ENCODE measurements at places on chromosomes 6 and 20.

DNA sequence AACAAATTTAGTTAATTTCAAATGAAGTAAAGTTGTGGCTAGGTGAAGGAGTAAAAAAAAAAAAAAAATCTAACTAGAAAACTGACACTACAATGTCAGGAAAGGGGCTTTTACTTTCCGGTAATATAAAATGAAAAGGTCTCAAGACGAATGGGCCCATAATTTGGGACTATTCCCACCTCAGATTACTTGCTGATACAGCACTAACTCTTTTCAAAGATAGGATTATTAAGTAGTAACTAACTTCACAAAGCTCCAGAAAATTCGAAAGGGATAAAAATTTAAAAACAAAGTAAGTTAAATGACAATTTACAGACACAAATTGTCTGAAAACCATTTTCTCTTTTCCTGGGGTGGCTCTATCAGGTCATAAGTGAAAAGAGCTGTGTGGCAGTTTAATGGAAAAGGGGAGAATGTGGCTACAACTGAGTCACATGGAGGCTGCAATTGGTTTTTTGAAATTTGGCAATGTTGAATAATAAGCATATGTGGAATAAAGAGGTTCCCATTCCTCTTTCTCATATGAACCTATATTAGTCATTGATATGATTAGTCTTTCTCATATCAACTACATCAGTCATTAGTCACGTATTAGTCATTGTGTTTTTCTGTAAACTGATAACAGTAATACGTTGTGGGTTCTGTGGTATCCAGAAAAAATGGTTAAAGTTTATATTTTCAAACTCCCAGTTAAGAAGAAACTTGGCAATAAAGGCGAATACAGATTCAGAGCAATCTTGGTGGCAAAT lies 78.0 kb downstream of the RWDD2A start:
- no peak for DNase-seq

DNA sequence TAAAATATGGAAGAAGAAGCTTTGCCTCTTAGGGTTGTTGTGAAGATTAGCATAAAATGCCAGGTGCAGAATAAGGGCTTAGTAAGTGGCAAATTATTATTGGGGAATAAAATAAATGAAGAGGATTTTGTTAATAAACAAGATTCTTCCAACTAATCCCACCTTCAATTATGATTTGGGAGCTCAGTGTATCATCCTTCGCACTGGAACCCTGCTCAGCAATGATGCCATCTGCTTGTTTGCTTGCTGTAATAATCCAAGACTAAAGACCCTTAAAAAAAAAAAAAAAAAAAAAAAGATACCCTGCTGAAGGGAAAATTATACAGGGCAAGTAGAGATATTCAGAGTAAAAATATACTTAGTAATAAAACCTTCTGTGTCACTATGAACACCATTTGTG lies 62.0 kb upstream of the RREB1 start:
- no peak for DNase-seq

DNA sequence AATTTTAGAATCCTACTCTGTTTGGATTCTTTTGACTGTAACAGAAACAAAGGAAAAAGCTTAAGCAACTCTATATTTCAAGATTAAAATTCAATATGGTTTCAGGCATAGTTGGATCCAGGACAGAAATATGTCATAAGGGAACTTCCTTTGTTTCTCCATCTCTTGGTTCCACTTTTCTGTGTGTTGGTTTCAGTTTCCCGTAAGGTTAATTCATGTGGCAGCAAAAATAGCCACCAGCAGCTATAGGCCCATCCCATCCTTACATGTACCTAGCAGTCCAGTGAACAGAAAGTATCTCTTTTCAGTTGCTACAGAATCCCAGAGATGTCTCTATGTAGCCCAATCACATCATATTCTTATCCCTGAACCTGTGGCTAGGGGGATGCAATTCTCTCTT lies 8.8 kb upstream of the FAM8A1 start:
- DNase-seq, result no peak

DNA sequence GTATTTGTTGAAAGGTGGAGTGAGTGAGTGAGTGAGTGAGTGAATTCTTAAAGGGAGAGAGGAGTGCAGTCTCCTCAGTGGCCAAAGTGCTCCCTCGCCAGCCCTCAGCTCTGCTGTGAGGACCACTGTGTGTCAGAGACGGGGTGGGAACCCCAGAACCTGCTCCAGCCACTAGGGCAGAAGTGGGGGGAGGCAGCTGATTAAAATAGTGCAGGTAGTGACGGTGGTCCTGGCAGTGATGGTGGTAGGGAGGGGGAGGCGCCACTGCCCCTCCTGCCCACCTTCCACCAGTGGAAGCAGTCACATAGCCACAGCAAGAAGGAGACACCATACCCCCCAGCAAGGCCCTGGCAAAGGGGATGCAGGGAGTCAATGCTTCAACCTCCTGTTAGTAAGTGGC lies 133.5 kb downstream of the PHACTR3 start:
- no peak for DNase-seq

DNA sequence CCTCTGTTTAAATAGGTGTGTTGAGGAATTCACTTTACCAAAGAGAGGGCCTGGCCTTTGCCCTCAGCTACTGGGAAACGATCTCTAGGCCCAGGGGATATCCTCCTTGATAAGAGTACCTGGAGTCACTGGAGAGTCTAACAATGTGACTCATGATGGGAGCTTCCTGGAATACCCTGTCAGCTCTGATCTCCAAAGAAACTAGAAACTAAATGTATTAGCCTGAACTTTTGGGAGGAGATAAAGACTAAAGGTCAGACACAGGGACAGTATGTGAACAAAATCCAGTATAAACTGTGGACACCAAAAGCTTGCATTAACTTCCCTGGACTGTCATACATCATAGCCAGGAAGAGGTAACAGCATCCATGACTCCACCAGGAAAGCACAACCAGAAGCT lies 148.5 kb downstream of the RNGTT start:
- no peak for DNase-seq

All from activated T-cell treated with anti-CD3 and anti-CD28 coated beads for 24 hours (primary cell).